Activated CD4-positive, alpha-beta T cell treated with anti-CD3 and anti-CD28 coated beads for 24 hours (primary cell): ENCODE measurements at places on chromosomes 12 and 14.

GRCh38 chr14:24315807-24316596 is 4.7 kb downstream of the LTB4R start:
- DNase-seq: no peak

DNA sequence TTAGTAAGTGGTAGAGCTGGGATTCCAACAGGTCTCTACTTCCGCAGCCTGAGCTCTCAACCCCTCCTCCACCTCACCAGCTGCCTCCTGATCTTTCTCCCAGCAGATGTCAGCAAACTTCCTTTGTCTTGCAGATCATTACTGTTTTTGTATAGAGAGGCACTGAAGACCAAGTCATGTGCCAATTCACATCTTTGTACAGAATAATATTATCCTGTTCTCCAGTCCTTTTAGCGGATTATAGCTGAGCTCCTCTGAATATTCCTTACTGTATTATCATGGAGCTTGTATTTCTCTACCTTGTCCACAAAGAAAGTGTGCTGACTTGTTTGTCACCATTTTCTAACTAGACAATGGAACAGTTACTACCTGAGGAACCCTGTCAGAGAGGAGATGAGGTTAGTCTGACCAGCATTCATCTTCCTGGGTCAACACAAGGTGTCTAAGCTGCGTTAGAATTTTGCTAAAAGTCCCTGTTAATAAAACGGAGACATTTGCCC is 142.3 kb upstream of the ARHGAP5 start:
- DNase-seq: no peak

GRCh38 chr14:79080040-79080439 is 909.9 kb downstream of the NRXN3 start:
- DNase-seq: no peak

- peak; percentile 72 for DNase-seq
Measured at GRCh38 chr12:6335451-6336078, 6.3 kb downstream of the TNFRSF1A start.

GRCh38 chr14:38404616-38405015 is 148.7 kb upstream of the CLEC14A start:
- DNase-seq: no peak

DNA sequence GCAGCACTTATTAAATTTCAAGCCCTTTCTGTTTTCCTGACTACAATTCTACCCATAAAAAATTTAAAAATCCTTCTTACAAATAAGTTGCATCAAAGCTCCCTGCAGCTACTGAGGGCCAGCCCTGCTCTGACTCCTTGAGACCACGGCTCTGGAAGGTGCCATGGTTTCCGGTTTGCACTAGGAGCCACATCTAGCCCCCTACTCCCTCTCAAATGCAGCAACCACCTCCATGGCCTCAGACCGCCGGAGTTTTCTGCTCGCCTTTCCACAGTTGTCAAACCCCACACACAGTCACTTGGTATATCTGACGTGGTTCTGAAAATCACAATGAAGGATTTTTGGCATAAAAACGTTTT is 30.1 kb downstream of the P2RX4 start:
- no peak for DNase-seq

- peak; percentile 63 for DNase-seq
Measured at GRCh38 chr12:112978163-112979040, at the start of gene OAS2. Gene OAS2, plus strand, starts transcription at chr12:112978519. Its CDS starts 90 bp downstream, at chr12:112978609.
